ENCODE measurements at places on chromosomes 7 and 10.

DNA sequence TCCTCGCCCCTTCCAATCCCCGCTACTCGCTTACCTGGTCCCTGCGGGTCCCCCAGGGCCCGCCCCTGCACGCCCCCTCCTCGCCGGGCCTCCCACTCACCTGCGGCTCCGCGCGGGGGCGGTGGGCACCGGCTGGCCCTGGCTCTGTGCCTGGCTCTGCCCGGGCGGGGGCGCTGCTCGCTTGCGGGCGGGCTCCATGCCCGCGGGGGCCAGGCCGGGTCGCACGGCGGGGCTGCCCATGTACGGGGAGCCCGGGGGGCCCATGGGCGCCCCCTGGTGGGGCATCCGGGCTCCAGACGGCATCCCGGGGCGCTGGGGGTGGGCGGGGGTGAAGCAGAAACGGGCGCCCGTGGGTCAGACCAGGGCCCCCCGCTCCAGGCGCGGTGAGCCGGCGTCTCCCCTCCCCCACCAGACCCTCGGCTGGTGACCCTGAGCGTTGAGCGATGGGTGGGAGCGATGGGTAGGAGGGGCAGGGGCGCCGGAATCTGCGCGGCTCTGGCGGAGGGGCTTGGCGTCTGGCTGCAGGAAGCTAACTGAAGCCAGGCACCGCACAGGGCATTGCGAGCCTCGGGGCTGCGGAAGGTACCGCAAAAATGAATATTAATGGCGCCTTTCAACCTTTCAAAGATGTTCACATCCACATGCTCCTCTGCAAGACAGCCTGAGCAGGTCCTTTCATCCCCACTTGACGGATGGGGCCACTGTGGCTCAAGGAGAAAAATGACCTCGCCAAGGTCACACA lies 3.0 kb downstream of the SMARCD3 start:
- peak; percentile 34 for DNase-seq

- DNase-seq: no peak
These were observed 20.8 kb downstream of the ACSM6 start for GRCh38 chr10:95214793-95215192.

DNA sequence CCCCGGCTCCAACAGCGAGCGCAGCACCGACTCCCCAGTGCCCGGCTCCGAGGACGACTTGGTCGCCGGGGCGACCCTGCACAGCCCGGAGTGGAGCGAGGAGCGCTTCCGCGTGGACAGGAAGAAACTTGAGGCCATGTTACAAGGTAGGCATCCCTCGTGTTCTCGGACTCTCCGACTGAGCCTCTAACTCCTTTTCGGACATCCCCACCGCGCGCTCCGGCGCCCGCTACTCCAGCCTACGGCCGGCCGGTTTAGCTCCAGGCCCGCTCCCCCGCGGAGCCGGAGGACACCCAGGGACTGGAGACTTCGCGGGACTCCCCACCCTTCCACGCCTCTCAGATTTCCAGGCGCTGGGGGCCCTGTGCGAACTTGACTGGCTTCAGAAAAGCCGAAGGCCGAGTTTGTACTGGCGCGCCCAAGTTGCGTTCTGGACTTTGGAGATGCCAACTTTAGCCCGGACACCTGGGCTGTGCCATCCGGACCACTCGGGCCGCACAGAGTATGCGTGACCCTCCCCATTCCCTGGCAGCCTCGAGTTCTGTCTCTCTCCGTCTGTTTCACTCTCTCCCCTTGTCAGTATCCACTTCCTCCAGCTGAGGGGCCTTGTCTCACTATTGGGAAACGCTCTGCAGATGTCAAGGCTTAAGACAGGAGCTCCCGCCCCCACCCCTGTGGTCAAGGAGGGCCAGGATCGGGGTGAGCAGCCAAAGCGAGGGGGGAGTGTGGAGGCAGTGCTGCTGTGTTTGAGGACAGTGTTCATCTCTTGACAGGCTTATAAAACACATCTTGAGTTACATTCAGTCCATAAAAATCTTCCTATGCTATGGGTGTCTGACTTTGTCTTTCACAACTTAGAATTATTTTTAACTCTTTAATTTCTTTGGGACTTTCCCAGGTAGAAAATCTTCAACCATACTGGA lies 777 bp downstream of the BICC1 start:
- no peak for DNase-seq

DNA sequence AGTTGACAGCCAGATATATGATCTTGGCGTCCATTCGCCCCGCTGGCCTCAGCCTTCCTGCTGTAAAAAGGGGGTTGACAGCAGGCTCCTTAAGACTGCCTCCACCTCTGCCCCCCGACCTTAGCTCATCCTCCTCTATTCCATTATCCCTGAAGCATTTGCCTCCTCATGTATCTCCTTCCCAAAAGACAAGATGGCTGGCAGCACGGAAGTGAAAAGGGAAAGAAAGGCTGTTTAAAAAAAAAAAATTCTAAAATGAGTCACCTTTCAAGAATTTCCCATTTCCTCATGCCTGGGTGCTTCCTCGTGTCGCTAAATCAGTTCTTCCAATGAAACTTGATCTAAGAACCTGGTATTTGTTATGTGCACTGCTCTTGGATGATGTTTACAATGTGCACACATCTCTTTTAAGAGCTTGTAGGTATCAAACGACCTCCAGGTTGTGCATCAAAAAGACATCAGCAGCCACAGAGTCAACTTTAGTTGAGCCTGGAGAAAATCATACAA lies 1.7 kb downstream of the SCRN1 start:
- DNase-seq: no peak

DNA sequence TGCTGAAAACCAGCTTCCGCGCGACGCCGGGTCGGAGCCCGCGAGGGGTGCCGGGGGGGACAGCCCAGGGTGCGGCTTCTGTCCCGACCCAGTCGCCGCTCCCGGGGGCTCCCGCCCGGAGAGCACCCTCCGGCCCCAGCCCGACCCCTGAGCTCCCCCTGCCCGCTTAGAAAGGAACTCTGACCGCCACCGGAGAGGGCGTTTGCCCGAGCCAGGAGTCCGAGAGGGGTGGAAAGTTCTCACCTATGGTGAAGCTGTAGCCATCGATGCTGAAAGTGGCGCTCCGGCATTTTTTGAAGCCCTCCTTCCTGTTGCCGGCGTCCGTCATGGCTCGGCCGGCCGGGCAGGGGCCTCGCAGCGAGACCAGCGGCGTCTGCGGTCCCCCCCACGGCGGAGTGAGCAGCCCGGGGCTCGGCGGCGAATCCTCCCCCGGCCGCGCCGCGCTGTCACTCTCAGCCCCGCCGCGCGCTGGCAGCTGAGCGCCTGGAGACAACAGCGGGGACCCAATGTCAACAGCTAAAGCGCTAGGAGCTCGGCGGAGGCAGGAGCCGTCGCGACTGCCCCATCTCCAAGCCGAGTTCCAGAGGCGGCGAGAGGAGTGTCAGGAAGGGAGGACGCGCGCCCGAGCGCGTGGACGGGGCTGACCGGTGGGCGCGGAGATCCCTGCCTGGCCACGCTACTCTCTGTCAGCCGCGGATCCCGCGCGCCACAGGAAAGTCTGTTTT lies 191.6 kb downstream of the LSM5 start:
- no peak for DNase-seq

DNA sequence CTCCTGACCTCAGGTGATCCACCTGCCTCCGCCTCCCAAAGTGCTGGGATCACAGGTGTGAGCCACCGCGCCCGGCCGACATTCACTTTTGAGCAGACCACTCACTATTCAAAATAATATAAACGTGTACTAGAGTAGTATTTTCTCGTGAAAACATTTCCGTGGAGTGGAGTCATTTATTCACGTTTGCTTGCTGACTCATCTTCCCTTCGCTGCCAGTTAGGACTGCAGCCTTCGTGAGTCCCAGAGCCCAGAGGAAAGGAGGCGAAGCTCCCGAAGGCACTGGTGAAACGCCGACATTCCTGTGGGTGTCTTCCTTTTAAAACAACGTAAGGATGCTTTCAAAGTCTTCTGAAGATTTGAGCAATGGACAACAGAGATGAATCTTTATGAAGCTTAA lies 10.9 kb upstream of the INPP5A start:
- DNase-seq: no peak

GRCh38 chr10:116524736-116525135 lies 21.0 kb upstream of the PNLIP start:
- DNase-seq: no peak

All from NCI-H1436 (cell line).